ENCODE measurements at places on chromosomes 2 and 18.
A peak's percentile ranks its signal among the peaks of the same experiment; 100 is the strongest.

DNA sequence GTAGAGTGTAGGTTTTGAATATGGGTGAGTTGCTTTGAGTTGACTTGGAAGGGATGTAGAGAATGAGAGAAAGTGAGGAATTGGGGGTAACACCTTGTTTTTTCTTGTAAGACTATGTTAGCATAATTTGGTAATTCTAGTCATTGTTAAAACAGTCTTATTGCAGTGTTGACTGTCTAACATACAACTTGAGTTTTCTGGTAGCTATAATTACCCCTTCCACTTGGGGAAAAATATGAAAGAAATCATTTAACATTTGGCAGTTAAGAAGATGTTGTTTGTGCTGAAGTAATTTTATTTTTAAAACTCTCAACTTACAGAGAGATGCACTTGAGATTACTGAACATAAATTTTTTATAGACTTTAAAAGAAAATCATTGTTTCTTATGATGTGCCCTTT, 108.2 kb downstream of the COMMD1 start:
- no peaks in the 10 kb centered on the region for H3K36me3 ChIP-seq
- no peak for DNase-seq
- no peak overlapping the region for H3K4me3 ChIP-seq
- no peaks in the 10 kb centered on the region for H3K27me3 ChIP-seq
- no peak overlapping the region for H3K27ac ChIP-seq
- no peaks in the 10 kb centered on the region for H3K4me1 ChIP-seq

- H3K36me3 ChIP-seq: peaks cover 20% of the 10 kb centered on the region
- no peak overlapping the region for H3K27ac ChIP-seq
- H3K4me3 ChIP-seq: no peak overlapping the region
- no peaks in the 10 kb centered on the region for H3K27me3 ChIP-seq
- DNase-seq: no peak
- no peaks in the 10 kb centered on the region for H3K4me1 ChIP-seq
Measured at GRCh38 chr2:231257763-231258162, 59.3 kb downstream of the ARMC9 start.

GRCh38 chr2:47269316-47270232, 114.5 kb upstream of the STPG4 start:
- no peaks in the 10 kb centered on the region for H3K36me3 ChIP-seq
- H3K4me3 ChIP-seq: no peak overlapping the region
- no peaks in the 10 kb centered on the region for H3K27me3 ChIP-seq
- H3K4me1 ChIP-seq: peaks cover 9% of the 10 kb centered on the region

- no peaks in the 10 kb centered on the region for H3K4me1 ChIP-seq
- no peak for DNase-seq
- H3K36me3 ChIP-seq: no peaks in the 10 kb centered on the region
- H3K4me3 ChIP-seq: no peak overlapping the region
Measured at GRCh38 chr2:227607941-227608340, 6.7 kb downstream of the SCYGR3 start.

GRCh38 chr2:45577441-45577840, 33.6 kb downstream of the SRBD1 start:
- no peak overlapping the region for H3K27ac ChIP-seq
- no peak for DNase-seq
- no peaks in the 10 kb centered on the region for H3K27me3 ChIP-seq
- H3K4me3 ChIP-seq: no peak overlapping the region
- H3K4me1 ChIP-seq: no peaks in the 10 kb centered on the region

DNA sequence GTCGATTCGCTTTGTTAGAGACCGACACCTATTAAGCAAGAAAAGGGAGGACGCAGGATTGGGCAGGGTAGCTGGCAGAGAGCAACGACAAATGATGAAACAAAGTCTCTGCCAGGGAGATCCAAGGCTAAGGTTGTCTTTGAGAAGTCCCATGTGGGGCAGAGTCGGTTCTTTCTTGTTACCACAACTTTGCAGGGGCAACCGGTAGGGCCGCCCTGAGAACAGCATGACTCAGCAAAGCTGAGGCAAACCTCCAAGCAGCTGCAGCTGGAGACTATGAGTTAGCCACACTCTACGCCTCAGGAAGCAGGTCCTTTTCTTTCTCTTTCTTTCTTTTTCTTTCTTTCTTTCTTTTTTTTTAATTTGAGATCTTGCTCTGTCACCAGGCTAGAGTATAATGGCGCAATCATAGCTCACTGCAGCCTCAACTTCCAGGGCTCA, 452.3 kb upstream of the ID2 start:
- H3K4me3 ChIP-seq: no peak overlapping the region
- no peaks in the 10 kb centered on the region for H3K36me3 ChIP-seq

DNA sequence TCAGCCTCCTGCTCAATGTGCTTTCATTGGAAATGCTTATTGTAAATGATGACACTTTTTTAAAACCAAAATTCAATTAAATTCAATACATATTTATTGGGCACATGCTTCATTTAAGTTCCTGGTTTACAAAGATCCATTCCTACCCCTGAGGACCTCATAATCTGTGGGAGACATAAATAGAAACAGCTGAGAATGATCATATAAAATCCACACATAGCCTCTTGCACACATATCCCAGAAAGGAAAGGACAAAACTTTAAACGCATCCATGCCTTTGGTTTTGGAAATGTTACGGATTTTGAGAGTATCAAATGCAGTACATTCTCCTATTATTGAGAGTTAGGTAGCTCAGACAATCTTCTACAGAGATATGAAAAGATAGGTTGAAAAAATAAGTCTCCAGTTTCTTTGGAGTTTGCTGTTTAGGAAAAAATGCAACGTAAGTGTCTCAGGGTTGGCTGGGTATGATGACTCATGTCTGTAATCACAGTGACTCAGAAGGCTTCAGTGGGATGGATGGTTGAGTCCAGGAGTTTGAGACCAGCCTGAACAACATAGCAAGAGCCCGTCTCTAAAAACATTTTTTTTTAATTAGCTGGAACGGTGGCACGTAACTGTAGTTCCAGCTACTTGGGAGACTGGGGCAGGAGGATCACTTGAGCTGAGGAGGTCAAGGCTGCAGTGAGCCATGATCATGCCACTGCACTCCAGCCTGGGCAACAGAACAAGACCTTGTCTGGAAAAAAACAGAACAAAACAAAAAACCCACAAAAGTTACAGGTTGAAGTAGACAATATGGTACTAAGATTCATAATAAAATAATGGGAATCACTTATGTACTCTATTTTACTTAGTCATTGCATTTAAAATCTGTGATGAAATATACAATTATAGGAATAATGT, 3.9 kb upstream of the PRELID3A start:
- H3K27ac ChIP-seq: no peak overlapping the region
- H3K36me3 ChIP-seq: no peaks in the 10 kb centered on the region
- no peaks in the 10 kb centered on the region for H3K4me1 ChIP-seq
- peaks cover 40% of the 10 kb centered on the region for H3K27me3 ChIP-seq
- DNase-seq: no peak

DNA sequence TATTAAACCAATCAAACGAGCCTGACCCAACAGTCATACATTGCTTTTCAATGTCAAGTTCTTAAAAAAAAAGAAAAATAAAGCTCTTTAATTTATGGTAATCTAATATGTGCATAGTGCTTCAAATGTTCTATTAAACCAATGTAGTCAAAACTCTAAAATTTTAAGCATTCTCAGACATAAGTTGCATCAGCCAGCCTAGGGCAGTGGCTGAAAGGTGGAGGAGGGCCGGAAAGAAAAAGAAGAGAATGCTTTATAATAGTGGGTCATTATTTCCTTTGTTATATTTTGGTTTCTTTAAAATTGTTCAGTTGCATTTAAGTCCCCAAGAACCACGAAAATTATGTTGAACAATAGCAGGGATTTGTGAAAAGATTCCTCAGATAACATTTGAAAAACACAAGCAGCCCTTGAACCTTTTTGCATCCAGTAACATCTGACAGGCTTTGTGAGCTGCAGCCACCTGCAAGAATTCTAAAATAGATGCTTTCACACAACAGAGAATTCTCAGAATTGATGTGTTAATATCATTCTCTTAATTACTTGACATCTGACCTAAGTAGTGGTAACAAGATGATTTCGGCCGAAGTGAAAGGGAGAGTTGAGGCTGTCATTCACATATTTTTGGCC, 252.1 kb downstream of the CDCA7 start:
- no peaks in the 10 kb centered on the region for H3K27me3 ChIP-seq
- no peak overlapping the region for H3K27ac ChIP-seq

DNA sequence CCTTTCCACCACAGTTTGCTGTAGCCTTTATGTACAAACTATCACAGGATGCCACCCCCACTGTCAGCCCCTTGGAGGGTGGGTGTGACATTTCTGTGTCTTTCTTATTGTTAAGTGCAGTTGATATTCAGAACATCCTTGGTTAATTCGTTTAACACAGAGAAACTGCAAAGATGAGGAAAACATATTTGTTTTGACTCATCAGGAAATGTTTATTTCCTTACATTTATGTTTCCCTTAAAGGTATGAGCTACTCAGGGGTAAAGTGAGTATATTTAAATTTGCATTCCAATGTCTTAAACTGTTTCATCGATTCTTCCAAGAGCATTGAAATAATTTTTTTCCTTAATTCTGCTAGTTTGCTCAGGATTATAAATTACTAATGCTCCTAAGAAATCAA, 243.4 kb downstream of the RDH14 start:
- H3K27ac ChIP-seq: no peak overlapping the region
- no peak for DNase-seq
- no peaks in the 10 kb centered on the region for H3K4me1 ChIP-seq
- no peaks in the 10 kb centered on the region for H3K36me3 ChIP-seq
- H3K4me3 ChIP-seq: no peak overlapping the region

DNA sequence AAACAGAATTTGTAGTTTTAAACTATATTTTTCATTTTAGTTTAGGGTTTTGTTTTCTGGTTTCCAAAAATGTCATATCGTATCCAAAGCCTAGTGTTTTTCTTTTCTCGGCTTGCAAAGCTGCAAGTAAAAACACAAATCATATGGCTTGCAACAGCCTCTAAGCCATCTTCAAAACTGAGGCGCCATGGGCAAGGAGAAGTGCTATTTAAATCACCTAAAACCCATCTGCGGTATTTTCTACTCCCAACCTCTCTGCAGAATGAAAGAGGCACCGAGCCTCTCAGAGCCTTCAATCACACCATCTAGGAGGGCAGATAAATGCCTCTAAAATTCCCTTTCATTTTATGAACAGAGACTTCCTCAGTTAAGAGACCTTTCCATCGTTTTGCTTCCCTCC, 25.2 kb downstream of the FECH start:
- no peak for DNase-seq
- no peak overlapping the region for H3K27ac ChIP-seq
- peaks cover 39% of the 10 kb centered on the region for H3K36me3 ChIP-seq
- H3K4me3 ChIP-seq: no peak overlapping the region
- no peaks in the 10 kb centered on the region for H3K4me1 ChIP-seq

DNA sequence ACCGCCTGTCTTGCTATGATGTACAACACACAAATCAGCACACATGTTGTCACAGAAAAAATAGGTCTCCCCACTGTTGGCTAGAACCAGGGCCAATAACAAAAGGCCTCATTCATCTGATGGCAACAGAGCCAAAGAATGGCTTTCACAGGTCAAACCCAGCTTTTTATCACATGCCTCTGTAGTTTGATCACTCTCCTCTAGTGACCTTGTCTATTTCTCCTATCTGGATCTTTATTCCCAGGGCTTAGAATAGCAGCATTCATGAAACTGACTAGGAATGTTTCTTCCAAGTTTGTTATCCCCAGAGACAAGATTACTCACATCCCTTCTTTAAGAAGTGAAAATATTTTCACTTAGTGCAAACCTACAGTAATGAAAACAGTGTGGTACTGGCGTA, 285.8 kb upstream of the GYPC start:
- H3K27ac ChIP-seq: no peak overlapping the region
- H3K27me3 ChIP-seq: no peaks in the 10 kb centered on the region
- H3K4me1 ChIP-seq: no peaks in the 10 kb centered on the region
- DNase-seq: no peak
- H3K4me3 ChIP-seq: no peak overlapping the region
- no peaks in the 10 kb centered on the region for H3K36me3 ChIP-seq

DNA sequence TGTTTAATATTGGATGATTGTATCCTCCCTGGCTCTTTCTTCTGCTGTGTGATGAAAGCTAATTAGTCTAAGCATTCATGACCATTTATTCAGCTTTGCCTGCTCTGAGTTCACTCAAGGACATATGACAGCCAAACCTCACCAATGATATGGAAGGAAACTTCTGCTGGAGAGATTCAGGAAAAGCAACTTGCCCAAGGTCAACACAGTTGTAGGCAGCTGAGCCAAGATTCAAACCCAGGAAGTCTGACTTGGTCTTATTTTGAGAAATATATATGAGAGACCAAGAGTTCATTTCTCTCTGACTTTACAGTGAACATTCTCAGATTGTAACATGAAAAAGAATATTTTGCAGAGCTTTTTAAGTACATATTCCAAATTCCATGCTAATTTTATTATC, 1588.5 kb upstream of the PIK3C3 start:
- no peak overlapping the region for H3K4me3 ChIP-seq
- H3K27me3 ChIP-seq: no peaks in the 10 kb centered on the region
- DNase-seq: no peak
- H3K4me1 ChIP-seq: no peaks in the 10 kb centered on the region
- H3K27ac ChIP-seq: no peak overlapping the region

- H3K27me3 ChIP-seq: no peaks in the 10 kb centered on the region
- DNase-seq: no peak
- no peaks in the 10 kb centered on the region for H3K4me1 ChIP-seq
- no peak overlapping the region for H3K4me3 ChIP-seq
- no peaks in the 10 kb centered on the region for H3K36me3 ChIP-seq
Measured at GRCh38 chr2:215531284-215531683, 95.4 kb upstream of the FN1 start.

DNA sequence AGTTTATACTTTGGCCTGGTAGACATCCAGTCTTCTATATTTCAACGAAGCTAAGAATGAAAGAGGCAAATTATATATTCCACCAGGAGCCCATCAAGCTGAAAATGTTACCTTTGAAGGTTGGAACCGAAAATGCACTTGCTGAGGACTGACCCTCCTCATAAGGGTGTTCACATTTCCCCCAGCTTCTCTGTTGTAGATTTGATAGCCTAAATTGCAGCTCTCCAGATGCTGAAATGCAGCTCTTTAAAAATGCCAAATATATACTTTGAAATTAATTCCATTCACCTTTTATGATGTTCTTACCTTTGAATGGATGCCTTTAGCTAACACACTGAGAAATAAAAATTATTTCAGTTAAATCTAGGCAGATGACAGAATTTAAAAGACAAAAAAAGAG, 1.8 kb upstream of the FIGN start:
- H3K4me3 ChIP-seq: peak overlapping the region; percentile 96
- H3K27ac ChIP-seq: peak overlapping the region; percentile 98
- peaks cover 6% of the 10 kb centered on the region for H3K4me1 ChIP-seq

All from endodermal cell (in vitro differentiated cells).